Central memory CD8-positive, alpha-beta T cell (primary cell): ENCODE measurements at places on chromosomes 1 and 21.

DNA sequence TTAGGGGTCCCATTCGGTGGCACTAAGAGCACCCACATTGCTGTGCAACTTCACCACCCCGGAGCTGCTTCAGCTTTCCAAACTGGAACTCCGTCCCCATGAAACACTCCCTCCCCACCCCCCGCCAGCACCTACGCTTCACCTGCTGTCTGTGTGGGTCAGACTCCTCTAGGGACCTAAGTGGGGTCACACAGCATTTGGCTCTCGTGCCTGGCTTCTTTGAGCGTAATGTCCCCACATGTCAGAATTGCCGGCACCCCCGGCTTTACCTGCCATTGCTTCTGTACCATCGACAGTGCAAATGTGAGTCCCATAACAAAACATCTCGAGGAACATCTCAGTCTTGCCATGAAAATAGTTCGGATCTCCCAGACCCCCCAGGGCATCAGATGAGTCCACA is 35.9 kb upstream of the AGPAT3 start:
- H3K36me3 ChIP-seq = no peaks in the 10 kb centered on the region
- peaks cover 49% of the 10 kb centered on the region for H3K27me3 ChIP-seq
- DNase-seq = no peak
- H3K27ac ChIP-seq = no peak overlapping the region

GRCh38 chr1:204616641-204617040 is 68.9 kb downstream of the LRRN2 start:
- no peak for DNase-seq
- H3K27ac ChIP-seq = no peak overlapping the region
- H3K4me1 ChIP-seq = no peaks in the 10 kb centered on the region
- no peak overlapping the region for H3K4me3 ChIP-seq
- no peaks in the 10 kb centered on the region for H3K36me3 ChIP-seq
- peaks cover 8% of the 10 kb centered on the region for H3K27me3 ChIP-seq

- no peaks in the 10 kb centered on the region for H3K36me3 ChIP-seq
- no peak overlapping the region for H3K27ac ChIP-seq
- no peak overlapping the region for H3K4me3 ChIP-seq
Measured at GRCh38 chr1:191669629-191670028, 488.6 kb upstream of the RGS18 start.

DNA sequence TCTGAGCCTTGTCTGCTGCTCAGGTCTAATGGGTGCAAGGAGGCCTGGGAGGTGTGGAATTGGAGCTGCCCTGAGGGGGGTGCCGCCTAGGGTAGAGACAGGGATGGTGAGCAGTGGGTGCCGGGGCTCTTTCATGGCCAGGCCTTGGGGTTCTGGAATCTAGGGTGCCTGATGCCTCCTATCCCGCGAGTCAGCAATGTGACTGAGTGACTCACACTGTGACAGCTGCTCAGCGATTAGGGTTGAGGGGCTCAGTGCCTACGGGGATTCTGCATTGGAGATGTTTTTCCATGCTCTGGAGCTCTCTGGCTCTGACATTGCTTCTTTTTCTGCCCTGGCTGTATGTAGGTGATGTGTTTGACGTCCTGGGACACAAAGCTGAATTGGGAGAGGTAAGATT is 16.8 kb downstream of the ATP8B2 start:
- H3K4me1 ChIP-seq = peaks cover 87% of the 10 kb centered on the region
- H3K4me3 ChIP-seq = peak overlapping the region; percentile 85
- peaks cover 62% of the 10 kb centered on the region for H3K36me3 ChIP-seq
- H3K27ac ChIP-seq = peak overlapping the region; percentile 90
- H3K27me3 ChIP-seq = no peaks in the 10 kb centered on the region
- DNase-seq = no peak

DNA sequence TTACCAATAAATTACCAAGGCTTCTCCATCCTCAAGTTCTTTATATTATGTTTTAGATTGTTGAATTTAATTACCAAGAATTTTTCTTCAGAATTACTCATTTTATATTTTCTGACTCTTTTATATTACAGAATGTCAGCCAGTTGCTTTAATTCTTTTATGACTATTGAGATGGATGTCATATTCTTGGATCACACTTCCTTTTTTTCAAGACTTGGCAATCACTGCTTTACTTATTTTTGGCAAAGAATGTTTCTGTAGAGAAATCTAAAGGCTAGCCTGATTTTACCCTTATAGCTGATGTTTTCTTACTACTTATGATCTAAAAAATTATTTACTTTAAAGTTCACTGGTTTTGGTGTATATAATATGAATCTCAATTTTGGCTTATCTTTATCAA is 721.1 kb upstream of the TMPRSS15 start:
- H3K4me3 ChIP-seq = no peak overlapping the region
- DNase-seq = no peak
- H3K4me1 ChIP-seq = no peaks in the 10 kb centered on the region

DNA sequence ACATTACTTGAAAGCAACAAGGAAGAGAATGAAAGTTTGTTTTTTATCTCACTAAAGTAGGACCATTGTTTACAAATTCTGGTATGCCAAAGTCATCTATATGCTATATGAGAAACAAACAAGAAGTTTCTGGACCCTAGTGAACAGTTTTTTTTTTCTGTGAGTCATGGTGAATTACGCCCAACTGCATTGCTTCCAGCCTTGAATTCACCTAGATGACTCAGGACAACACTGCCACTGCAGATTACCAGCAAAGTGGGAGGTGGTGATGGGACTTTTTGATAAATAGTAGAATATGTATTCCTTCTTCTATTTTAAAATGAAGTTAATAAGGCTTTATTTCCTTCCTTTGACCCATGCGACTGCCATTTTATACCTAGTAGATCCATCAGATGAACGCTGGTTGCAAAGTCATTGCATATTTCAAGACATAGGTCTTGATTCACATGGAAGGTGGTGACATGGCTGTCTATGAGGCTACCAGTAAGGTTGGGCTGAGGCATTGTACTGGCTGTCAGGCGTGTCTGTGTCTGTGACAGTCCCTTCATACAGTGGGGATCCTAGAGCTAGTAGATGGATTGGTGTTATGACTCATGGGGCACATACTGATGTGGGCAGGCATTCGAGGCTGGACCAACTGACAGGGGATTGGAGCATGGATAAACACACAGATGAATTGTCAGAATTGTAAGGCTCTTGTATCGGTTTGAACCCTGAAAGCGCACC is 49.1 kb upstream of the APOBEC4 start:
- no peaks in the 10 kb centered on the region for H3K36me3 ChIP-seq
- no peaks in the 10 kb centered on the region for H3K27me3 ChIP-seq
- no peak for DNase-seq
- H3K27ac ChIP-seq = no peak overlapping the region
- H3K4me3 ChIP-seq = no peak overlapping the region

- H3K36me3 ChIP-seq = no peaks in the 10 kb centered on the region
- no peaks in the 10 kb centered on the region for H3K4me1 ChIP-seq
- DNase-seq = no peak
- H3K27me3 ChIP-seq = peaks cover 42% of the 10 kb centered on the region
Measured at GRCh38 chr1:30815556-30815955, 58.0 kb upstream of the LAPTM5 start.

DNA sequence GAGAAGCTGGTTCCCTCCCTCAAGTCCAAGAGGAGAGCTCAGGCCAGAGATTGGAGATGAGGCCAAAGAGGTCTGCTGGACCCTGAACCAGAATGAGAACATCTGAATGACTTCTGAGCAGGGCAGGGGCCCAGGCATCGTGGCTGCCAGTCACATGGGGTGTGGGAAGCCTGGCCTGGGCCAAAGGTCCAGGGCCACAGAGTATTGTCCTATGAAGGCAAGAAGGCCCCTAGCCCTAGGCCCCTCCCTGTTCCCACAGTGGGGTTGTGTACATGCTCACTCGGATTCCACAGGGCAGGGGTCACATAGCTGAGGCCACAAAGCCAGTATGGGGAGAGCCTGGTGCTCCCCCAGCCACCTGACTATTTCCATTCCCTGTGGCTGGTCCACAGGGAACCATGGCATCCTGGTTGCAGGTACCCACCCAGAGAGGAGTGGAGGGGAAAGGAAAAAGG is 18.5 kb upstream of the SLC1A7 start:
- no peaks in the 10 kb centered on the region for H3K4me1 ChIP-seq
- no peak overlapping the region for H3K27ac ChIP-seq
- no peaks in the 10 kb centered on the region for H3K36me3 ChIP-seq
- no peak for DNase-seq

DNA sequence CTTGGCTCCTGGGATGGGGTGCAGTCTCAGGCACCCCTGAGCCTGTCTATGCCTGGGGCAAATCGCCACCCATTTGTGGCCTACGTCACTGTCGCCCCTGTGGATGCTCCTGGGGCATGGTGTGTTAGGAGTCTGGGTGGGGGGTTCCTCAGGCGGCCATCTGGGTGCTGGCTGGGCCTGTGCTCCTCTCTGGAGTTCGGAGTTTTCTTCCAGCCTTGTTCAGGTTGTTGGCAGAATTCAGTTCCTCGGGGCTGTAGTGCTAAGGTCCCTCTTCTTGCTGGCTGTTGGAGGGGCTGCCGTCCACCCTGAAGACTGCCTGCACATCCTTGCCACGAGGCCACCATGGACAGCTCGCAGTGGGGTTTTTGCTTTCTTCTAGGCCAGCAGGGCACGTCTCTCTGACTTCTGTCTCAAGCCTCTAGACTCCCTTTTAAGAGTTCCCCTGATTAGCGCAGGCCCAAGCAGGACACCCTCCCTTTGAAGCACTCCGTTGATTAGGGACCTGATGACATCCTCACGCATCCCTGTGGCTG is 86.7 kb upstream of the C1orf174 start:
- no peak overlapping the region for H3K27ac ChIP-seq
- H3K36me3 ChIP-seq = no peaks in the 10 kb centered on the region
- H3K4me3 ChIP-seq = no peak overlapping the region

GRCh38 chr1:5887349-5887970 is 104.8 kb downstream of the NPHP4 start:
- peaks cover 4% of the 10 kb centered on the region for H3K4me1 ChIP-seq
- H3K27ac ChIP-seq = no peak overlapping the region
- H3K27me3 ChIP-seq = no peaks in the 10 kb centered on the region
- H3K4me3 ChIP-seq = no peak overlapping the region
- H3K36me3 ChIP-seq = peaks cover 1% of the 10 kb centered on the region
- no peak for DNase-seq

GRCh38 chr1:197366996-197367395 is 98.9 kb downstream of the CRB1 start:
- no peak for DNase-seq
- H3K4me3 ChIP-seq = no peak overlapping the region
- no peaks in the 10 kb centered on the region for H3K4me1 ChIP-seq
- H3K36me3 ChIP-seq = no peaks in the 10 kb centered on the region

DNA sequence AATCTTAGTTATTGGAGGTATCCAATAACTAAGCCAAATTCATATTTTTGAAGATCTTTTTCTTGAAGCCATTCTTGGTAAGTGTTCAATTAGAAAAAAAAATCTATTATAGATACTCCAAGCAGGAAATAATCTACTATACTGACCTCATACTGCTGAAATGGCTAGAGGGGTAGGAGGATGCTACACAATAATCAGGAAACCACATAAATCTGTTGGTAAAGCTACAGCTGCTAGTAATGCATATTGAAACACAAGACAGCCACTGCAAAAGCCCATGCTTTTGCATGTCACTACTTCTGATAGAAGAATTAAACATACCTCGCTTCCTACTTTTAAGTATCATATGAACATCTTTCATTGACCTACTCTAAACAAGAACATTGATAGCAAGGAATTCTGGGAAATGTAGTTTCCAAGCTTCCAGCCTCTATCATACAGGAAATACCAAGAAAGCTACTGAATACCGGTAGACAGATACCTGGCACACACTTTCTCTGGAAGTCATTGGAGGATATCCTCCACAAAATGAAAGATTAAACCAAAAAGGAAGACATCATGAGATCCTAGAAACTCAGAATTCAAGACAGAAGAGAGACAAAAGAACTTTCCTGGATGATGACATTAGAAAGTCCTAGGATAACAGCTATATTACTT is 103.0 kb upstream of the VAV3 start:
- no peak overlapping the region for H3K4me3 ChIP-seq
- peaks cover 20% of the 10 kb centered on the region for H3K4me1 ChIP-seq
- DNase-seq = no peak
- H3K36me3 ChIP-seq = no peaks in the 10 kb centered on the region
- peak overlapping the region; percentile 5 for H3K27ac ChIP-seq

DNA sequence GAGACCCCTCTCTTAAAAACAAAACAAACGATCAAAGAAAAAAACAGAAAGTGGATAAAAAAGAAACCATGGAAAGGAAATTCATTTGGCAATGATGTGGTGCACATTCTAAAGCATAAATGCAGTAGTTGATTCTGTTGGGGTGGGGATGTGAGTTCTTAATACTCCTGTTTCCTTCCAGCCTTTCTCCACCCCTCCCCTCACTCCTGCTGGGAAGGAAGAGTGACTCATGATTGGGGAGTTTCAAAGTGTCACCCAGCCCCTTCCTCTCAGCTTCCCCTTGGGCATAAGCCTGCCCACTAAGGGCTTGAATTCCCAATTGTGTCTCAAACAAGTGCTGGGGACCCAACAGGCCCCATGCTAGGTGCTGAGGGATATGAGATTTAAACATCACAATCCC is 6.7 kb upstream of the PINK1 start:
- no peak overlapping the region for H3K27ac ChIP-seq
- H3K4me1 ChIP-seq = no peaks in the 10 kb centered on the region
- H3K36me3 ChIP-seq = no peaks in the 10 kb centered on the region
- DNase-seq = no peak

- H3K27me3 ChIP-seq = no peaks in the 10 kb centered on the region
- DNase-seq = no peak
- H3K36me3 ChIP-seq = peaks cover 3% of the 10 kb centered on the region
- H3K4me1 ChIP-seq = peaks cover 52% of the 10 kb centered on the region
- H3K27ac ChIP-seq = peak overlapping the region; percentile 93
Measured at GRCh38 chr1:41741244-41741643, 177.5 kb downstream of the HIVEP3 start.

- peak overlapping the region; percentile 73 for H3K4me3 ChIP-seq
- H3K36me3 ChIP-seq = peaks cover 14% of the 10 kb centered on the region
- H3K4me1 ChIP-seq = peaks cover 44% of the 10 kb centered on the region
- no peaks in the 10 kb centered on the region for H3K27me3 ChIP-seq
- DNase-seq = no peak
- H3K27ac ChIP-seq = peak overlapping the region; percentile 93
Measured at GRCh38 chr21:25572861-25573310, 34.4 kb downstream of the MRPL39 start.

DNA sequence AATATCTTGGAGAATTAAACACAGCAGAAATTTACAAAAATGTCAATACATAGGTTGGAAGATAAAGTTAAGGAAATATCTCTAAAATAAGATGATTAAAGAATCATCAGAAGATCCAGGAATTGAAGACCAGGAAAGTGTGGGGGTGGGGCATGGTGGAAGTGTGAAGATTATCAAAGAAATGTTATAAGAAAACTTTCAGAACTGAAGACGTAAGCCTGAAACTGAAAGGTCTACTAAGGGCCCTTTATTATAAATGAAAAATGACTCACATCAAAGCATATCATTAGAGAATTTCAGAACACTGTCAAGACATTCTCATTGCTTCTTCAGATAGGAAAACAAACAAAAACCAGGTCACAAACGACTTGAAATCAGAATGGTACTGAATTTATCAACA is 92.4 kb upstream of the DPT start:
- DNase-seq = no peak
- H3K27ac ChIP-seq = no peak overlapping the region
- no peaks in the 10 kb centered on the region for H3K27me3 ChIP-seq
- H3K36me3 ChIP-seq = no peaks in the 10 kb centered on the region
- no peak overlapping the region for H3K4me3 ChIP-seq
